Islet precursor cell (in vitro differentiated cells): ENCODE measurements at places on chromosomes 7 and 10.

DNA sequence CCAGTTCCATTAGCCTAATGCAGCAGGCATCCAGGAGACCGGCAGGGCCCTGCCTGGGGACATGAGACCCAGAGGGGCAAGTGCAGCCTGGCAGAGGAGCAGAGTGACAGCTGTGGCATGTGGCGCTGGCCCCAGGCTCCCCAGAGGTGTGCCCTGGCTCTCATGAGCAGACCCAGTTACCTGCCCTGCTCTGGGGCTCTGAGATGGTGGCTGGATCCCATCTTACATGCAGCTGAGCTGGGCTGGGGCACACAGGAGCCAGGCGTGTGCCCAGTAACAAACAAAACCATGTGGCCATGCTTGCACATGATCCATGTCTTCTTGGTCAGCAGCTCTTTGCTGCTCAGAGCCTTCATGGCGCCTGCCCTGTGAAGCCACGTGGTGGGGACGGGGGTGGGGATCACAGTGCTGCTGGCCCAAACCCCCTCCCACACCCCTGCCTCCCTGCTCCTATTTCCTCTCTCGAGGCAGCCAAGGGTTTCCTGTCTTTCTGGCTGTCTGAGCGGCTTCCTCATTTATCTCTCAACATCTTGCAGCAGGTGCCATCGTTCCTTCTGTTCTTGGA, 40.3 kb upstream of the GTF2I start:
- DNase-seq, result peak; percentile 82

DNA sequence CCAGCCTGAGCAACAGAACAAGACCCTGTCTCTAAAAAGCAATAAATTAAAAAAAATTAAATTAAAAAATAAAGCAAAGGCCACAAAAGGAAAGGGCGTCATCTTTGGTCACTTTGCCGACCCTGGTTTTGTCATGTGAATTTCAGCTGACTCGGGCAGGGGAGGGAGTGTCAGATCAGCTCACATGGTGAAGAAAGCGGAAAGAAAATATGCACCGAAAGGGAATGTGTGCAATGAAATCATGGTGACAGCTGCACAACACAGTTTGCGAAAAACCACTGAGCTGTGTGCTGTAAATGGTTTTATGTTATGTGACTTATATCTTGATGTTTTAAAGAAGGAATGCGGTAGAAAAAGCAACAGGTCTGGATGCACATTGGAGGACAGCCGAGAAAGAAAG, 39.8 kb downstream of the RCC1L start:
- no peak for DNase-seq

DNA sequence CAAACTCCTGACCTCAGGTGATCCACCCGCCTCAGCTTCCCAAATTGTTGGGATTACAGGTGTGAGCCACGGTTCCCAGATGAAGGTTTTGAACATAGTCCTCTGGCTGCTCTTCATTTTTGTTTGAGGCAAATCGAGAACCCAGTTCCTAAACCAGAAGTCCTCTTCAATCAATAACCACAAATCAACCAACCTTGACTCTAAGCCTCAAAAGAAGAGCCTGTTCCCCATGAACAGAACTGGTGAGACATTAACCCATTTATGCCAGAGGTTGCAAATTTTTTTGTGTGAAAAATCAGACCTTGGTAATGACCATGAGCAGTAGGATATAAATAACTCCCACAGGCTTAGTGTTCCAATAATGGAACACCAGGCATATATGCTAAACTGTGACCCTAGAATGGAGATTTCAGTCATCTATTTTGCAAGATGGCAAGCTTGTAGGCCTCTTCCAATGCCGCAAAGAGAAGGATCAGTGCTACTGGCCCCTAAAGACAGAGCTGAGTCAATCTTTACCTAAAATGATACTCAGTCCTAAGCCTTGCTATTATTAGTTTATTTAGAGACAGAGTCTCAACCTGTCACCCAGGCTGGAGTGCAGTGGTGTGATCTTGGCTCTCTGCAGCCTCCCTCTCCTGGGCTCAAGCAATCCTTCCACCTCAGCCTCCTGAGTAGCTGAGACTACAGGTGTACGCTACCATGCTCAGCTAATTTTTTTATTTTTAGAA, 15.9 kb downstream of the KPNA7 start:
- DNase-seq, result no peak

DNA sequence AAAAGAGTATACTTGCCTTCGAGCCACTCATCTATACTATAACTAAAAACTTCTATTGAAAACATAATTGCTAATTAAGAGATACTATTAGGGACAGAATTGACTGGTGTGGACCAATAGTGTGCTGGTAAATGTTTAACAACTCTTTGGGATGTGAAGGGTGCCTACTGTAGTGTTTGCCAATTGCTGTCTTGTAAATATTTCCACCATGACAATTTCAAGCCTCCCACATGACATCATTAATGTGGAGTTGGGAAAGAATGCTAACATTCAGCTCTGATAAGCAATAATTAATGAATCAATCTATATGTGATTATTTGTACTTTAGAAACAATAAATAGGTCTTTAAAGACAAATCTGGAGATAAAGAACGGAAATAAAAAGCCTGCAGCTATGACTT, 136.8 kb downstream of the DGKB start:
- no peak for DNase-seq

DNA sequence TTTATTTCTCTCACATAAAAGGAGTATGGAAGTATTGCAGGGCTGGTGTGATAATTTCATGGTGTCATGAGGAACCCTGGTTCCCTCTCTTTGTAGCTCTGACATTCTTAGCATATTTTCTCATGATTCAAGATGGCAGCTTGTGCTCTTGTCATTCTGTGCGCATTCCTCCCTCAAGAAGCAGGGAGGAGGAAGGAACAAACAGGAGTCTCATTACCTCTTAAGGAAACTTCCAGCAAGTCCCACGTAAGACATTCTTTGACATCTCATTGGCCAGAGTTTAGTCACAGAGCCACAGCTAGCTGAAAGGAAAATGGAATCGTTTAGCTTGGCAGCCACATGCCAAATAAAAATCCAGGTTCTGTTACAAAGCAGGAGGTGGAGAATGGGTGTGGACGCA, 546.8 kb downstream of the LRMDA start:
- no peak for DNase-seq
